Ascending aorta (tissue), 2 donors: ENCODE measurements at places on chromosomes 5 and 9.

DNA sequence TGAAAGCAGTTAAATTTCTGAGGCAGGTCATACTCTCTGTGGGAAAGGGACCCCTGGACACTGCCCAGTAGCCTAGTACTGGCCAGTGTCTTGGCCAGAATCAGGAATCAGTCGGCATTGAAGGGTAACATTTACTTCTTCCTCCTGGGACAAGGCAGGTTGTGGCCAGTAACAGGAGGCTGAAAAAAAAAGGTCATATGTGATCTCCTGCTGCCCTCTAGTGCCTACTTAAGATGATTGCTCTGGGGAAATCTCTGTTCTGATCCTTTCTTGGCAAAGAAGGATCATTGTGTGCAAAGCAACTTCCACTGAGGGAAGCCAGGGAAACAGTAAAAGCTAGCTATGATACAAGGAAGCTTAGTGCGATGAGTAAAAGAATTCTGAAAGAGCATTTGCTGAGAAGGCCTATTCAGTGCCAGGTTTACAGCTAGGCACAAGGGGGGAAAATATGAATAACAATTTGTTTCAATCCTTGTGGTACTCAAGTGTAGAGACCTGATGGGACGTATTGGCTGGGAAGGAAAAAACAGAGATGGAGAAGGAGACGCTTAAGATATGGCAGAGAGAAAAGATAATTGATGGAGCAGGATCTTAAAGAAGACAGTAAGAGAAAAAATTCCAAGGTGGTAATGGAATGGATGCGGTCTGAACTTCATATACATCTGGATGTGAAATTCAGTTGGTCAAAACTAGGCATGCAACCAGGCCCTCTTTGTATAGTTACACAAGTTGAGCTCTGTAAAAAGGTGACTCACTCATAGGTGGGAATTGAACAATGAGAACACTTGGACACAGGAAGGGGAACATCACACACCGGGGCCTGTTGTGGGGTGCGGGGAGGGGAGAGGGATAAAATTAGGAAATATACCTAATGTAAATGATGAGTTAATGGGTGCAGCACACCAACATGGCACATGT is 25.8 kb upstream of the TRIM32 start:
- no peak for DNase-seq

DNA sequence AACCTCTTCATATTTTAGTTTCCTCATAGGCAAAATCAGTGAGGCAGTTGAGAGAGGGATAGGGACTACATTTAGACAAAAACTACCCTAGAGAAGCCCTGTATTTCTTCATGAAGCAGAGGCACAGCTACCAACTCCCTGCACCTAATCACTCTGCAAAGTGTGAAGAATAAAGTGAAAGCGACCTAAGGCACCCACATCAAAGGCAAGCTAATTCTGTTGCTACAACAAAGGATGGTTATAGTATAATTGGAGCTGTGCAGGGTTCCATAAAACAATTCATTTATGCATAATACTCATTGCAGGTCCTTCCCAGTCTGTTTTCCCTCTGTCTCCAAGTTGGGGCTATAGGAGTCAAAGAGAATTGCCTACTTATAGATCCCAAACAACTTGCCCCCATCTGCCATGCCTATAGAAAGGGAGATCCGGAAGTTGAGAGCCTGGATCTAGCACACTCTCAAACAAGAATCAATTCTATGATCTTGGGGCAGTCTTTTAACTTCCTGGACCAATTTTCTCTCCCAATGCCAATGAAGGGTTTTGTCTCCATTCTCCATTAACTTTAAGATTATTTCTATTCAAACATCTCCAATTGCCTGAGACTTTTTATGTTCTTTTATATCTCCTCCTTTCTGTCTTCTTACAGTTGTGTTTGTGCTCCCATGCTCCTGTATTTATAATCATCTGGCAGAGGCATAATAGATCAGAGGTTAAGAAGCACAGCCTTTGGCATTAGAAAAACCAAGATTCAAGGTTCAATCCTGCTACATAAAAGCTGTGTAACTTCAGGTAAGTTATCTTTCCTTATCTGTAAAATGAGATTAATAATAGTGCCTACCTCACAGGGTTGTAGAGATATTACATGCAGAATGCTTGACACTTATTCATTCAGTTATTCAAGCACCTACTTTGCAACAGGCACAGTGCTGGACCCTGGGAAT is 56.0 kb upstream of the PTGER4 start:
- DNase-seq = no peak

DNA sequence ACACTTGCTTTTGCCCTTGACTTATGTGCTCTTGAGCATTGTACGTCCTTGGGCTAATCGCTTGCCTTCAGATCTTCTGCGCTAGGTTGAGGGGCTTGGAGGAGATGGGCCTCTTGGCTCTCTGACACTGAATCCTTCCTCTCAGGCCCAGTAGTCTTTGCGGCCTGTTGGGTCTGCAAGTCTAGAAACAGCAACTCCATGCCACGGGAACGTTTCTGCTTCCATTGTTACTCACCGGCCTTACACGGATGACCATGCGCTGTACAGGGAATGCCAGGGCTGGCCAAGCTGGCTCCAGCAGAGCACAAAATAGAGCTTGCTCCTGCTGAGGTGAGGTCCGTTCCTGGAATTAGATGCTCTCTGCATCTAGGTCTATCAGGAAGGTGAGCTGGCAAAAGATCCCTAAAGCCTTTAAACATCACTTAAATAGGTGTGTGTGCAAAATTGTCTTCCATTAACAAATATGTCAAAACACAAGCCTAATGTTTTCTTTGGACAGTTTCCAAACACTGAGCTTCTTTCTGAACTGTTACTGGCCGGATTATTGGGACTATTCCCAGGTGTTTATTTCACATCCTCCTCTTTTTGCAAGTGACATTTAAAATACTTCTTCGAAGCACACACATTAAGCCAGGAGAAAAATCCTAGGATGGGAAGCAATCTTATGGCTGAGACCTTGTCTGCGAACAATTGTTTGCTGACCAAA is 29.7 kb downstream of the DAPK1 start:
- no peak for DNase-seq

DNA sequence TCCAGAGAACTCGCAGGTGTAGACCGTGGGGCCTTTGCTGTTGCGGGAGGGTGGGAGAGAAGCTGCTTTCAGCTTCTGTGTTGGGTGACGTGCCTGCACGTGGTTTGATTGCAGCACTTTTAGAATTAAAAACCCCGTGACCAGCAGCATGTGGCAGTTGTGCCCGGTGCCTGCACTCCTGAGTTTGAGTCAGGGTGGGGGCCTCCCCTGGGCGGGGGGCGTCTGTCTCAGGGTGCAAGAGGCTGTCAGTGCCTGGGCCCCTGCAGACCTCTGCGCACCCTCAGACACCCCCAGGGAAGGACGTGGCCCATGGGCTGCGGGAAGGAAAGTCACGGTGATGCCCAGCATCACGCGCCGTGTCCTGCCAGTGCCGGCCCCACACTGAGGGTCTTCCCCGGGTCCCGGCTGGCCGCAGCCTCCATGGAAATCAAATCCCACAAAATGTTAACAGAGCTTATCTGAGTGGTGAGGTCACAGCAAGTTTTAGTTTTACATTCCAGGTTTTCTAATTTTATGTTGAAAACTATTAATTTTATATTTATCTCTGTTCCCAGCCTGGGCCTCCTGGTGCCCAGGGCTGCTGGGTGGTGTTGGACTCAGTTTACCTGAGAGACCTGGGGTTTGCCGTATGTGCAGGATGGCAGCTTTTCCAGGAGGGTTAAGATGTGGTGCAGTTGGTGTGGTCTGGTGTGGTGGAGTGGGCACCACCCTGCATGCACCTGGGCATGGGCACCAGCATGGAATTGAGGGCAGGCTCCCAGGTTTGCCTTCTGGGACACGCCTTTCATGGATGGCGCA is 33.3 kb downstream of the AHRR start:
- DNase-seq = no peak

GRCh38 chr9:127523312-127523851 is 72.1 kb downstream of the LRSAM1 start:
- DNase-seq = no peak

DNA sequence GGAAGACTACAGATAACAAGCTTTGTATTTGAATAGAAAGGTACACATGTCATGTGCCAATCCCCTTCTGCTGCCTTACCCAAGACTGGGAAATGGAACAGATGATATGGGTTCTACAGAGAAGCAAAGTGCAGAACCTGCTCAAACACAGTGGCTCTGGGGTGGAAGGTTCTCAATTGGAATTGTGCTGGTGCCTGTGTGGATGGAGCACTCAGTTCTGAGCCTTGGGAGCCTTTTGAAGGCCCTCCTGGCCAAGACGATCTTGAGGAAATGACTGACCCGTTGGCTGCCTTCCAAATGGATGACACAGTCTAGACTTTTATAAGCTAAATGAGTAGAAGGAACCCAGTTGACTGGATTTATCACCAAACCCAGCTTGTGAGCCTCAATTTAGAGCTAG is 4.2 kb upstream of the PRSS3 start:
- DNase-seq = no peak

DNA sequence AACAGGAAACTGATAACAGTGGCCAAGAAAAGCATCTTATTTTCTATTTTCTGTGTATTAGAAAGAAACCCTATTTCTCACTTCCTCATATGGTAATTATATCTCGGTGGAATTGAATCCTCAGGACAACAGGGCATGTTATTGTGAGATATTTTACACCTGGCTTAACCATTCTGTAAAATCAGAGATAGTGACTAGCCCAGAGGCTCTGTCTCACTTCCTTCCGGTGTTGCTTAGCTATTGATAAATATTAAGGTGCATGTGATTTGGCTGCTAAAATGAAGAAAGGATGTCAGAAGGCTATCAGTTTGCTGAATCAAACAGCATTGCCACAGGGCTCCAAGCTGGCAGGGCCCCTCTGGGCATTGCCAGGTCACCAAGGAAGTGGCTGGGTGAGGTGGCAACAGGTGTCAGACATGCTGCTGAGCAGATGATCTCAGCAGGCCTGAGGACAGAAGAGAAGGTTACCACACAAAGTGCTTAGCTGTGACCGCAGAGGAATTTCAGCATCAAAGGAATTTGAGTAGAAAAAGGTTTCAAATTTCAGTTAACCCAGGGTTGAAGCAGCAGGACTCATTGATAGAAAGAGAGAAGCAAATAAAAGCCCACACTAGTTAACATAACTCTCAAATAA is 330.7 kb downstream of the PDE4D start:
- no peak for DNase-seq

GRCh38 chr5:60535951-60536350 is 164.0 kb downstream of the DEPDC1B start:
- no peak for DNase-seq

GRCh38 chr5:31995714-31996113 is 178.4 kb downstream of the GOLPH3 start:
- no peak for DNase-seq

DNA sequence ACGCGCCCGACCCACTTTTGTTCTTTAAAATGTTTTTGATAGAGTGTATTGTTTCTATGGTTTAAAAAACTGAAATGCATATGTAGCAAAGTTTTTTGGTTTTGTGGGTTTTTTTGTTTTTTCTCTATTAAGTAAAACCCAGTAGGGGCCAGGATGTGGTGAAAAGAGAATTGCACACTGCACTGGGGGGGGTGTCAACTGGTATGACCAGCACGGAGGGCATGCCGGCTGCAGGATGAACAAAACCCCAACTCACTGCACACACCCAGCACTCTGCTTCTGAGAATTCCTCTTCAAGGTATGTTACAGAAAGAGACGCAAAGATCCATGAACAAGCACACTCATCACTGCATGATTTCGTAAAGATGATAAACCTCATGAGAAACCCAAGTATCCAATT is 75.0 kb downstream of the STK10 start:
- DNase-seq = no peak

GRCh38 chr9:7055171-7055903 is 297.6 kb downstream of the KDM4C start:
- DNase-seq = no peak

- no peak for DNase-seq
Observed at GRCh38 chr5:169095410-169095960, 205.5 kb downstream of the SLIT3 start.

GRCh38 chr5:60639544-60639943 is 60.4 kb downstream of the DEPDC1B start:
- peak; percentile 69 for DNase-seq

DNA sequence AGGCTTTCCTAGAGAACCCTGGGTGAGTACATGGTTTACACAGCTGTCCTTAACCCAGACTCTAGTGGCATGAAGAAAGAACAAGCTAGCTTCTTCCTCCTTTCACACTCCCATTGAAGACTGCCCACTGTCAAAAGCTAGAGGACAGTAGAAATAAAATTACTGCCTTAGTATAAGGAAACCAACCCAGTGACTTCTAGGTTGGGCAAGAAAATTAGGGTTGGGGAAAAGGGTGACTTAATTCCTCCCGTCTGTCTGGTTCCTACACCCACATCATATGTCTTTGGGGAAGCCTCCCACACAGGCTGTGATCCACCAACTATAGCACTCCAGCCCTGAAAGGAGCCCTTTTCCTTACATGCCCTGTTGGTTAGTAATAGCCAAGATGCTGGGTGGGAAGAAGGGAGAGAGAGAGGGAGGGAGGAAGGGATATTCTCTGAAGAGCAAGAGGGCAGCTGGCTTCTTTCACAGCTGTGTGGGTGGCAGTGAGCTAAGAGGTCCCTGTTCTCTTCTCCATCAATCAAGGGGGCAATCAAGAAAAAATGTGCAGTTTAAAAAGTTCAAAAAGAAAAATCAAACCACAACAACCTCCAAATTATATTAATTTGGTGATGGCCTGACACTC is 21.7 kb downstream of the HBEGF start:
- no peak for DNase-seq

DNA sequence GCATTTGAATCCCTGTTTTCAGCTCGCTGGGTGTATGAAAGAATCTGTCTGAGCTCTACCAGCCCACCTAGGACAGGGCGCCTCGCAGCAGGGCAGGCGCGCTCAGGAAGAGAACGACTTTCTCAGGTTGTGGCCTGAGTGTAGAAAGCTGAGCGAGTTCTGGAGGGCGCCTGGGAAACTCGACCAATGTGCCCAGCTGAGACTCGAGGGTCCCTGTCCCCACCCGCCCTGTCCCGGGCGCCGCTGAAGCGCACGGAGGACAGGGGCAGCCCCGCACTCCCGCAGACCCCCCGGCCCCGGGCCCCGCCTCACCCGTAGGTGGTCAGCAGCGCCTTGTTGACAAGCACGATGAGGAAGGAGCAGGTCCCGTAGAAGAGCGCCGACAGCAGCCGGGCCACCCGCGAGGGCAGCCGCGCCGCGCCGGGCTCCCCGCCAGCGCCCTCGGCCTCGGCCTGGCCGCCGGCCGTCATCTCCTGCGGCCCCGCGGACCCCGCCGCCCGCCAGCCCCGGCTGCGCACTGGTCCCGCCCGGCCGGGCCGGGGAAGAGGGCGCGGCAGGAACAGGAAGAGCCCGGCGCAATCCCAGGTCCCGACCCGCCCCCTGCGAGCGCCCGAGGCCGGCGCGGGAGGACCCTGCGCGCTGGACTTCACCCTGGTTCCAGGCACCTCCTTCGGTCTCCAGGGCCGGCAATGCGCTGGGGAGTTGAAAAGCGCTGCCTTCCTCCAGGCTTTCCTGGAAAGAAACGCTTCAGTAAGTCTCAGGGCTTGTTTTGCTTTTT is at the start of gene SLC35D2:
TSS of gene SLC35D2 (minus strand) at position 547 of the 778 bp plus-strand sequence. CDS start at position 470, 77 bp downstream.
- peak; percentile 79 for DNase-seq

GRCh38 chr5:178533136-178533535 is 57.1 kb downstream of the COL23A1 start:
- no peak for DNase-seq

DNA sequence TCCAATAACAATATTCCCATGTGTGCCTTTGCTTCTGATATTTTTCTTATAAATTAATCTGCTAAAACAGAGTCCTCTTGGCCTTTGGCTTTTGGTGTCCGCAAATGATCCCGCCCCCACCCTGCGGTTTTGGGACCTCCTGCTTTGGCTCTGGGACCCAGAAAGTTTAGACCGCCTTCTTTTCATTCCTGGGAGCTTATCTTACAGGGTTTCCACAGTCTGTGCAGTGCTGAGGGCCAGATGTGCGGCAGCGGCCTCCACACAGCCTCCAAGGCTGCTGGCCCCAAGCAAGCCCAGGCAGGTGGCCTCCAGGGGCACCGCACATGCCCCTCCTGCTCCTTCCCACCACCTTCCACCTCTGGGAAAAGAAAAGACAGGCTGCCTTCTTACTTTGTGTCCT is 191.5 kb downstream of the ERCC6L2 start:
- no peak for DNase-seq
